ENCODE measurements at places on chromosomes 3 and 15. TPM values are rescaled to one million over a fixed set of nuclear protein-coding genes. Genes with fewer than 3 reads are reported as not detected.

Gene SLC22A13
- total RNA-seq, result not detected

Gene ISY1
- total RNA-seq, result 21.1 TPM

Gene ITGA11
- 4.3 TPM for total RNA-seq

Gene IGF2BP2
- 6.3 TPM for total RNA-seq

Gene VGLL4
- total RNA-seq, result 26.4 TPM

Gene TGM4
- not detected for total RNA-seq

Gene CPEB1
- 13.2 TPM for total RNA-seq

Gene GRM7
- total RNA-seq, result not detected

Gene SH2D7
- total RNA-seq, result not detected

Gene TMEM108
- total RNA-seq, result 0.71 TPM

Gene CLN6
- 10.4 TPM for total RNA-seq

Gene VPS18
- total RNA-seq, result 19.6 TPM

Gene SERPINI2
- total RNA-seq, result not detected

GRCh38 chr15:34266751-34267150 is 41.9 kb downstream of the EMC4 start:
- no peak for DNase-seq

DNA sequence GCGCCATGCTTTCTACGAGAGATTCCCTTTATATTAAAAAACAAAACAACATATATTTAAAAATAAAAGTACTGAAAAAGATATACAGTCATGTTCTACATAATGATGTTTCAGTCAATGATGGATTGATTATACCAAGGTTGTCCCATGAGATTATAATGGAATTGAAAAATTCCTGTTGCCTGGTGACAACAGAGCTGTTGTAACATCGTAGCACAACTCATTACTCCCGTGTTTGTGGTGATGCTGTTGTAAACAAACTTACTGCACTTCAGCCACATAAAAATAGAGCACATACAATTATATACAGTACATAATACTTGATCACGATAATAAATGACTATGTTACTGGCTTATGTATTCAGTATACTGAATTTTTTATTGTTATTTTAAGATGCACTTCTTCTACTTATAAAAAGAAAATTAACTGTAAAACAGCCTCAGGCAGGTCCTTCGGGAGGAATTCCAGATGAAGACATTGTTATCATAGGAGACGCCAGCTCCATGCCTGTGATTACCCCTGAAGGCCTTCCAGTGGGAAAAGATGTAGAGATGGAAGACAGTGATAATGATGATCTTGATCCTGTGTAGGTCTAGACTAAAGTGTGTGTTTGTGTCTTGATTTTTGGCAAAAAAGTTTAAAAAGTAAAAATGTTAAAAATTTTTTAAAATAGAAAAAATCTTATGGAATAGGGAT is 11.7 kb downstream of the CCR1 start:
- DNase-seq, result no peak

GRCh38 chr3:27312044-27312668 is 57.0 kb downstream of the NEK10 start:
- DNase-seq, result no peak

DNA sequence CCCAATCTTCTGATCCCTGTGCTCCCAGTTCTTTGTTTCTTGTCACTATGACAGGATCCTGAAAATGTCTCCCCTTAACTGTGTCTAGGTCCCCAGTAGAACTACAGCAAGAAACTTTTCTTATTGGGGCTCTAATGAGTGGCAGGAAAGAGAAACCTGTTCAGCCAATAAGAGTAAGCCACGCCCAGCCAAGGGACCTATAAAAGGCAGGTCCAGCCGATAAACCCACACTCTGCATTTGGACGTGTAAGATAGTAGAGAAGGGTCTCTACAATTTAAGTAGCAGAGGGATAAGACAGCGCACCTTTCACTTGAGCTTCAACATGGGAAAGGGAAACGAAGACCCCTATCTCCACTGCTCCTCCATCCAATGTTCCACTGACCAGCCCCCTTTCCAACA is 149.9 kb downstream of the LMLN start:
- no peak for DNase-seq

GRCh38 chr3:125280668-125281361 is 68.3 kb upstream of the SLC12A8 start:
- no peak for DNase-seq

GRCh38 chr3:97409612-97410011 is 354.9 kb upstream of the ARL6 start:
- DNase-seq, result no peak

DNA sequence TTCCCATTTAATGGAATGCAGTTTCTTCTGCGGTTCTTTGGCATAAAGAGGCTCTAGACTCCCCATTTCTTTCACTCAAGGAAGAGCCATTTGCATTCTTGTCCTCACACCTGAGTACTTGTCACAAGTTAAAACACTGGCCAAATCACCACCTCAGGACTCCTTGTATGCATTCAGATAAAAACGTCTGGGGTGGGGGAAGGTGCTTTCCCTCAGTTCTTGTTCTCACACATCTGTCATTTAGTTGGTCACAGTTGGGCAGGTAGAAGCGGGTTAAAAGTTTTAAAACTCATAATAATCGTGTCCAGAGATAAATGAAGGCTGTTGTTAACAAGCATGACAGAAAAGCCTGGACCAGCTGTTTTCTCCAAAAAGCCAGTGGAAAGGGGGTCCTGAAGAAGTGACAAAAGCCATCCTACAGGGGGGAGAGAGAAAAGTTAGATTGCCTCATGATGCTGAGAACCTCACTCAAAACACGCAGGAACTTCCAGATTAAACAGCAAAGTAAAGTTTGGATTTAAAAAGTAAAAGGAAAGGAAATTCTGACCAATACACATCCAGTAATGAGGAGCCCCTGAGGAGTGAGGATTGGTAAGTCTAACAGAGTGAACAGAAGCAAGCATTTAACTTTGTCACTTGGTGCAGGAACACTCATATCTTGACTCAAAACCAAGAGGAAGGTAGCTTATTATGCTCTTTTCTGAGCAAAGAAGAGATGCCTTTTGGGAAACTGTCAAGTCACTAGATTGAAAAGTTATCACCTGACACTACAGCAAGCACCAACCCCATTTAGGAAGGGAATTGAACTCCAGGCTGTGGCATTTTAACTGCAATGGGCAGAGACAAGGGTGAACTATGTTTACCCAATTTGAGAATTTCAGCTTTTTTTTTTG is 2.8 kb downstream of the BCL2L10 start:
- no peak for DNase-seq

GRCh38 chr3:100833483-100833882 is 124.2 kb downstream of the TFG start:
- no peak for DNase-seq

- no peak for DNase-seq
These were observed 5.6 kb upstream of the AEN start for GRCh38 chr15:88615303-88616107.

DNA sequence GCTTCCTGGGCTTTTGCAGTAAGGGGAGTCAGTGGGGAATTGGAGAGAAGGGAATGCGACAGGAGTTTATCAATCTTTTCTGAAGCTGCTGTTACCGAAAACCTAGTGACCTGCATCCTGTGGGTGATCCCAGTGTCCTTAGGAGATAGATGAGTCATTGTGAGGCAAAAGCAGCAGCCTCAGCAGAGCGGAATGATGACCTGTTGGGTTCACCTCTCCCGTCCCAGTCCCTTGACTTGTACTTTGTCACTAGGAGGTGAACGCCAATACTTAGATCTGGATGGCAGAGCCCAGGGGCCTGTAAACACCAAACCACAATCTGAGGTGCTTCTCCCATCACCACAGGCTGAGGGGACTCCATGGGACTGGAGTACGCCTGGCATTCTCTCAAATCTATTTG is 17.9 kb downstream of the CDAN1 start:
- DNase-seq, result no peak

DNA sequence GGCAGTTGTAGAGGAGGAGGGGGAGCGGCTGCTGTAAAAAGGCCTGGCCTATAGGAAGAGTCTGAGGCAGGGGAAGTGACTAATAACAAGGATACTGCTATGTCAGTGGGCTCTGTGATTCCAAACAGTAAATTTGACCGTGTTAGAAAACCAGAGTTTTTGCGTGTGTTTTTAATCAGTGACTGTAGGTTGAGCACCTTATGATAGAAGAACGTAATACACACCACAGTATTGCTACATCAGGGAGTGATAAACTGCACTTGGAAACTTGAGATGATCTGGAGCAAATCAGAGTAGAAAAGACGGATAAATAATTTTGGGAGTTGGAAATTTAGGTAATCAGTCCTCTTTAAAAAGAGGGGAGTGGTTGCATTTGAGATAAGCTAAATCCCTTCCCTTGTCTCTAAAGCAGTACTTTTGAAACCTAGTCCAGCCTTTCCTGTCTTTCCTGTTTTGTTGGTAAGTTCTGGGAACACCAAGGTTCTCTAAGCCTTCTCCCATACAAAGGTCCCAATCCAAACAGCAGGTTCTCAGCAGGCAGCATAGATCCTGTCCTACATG is 130.5 kb upstream of the NR2E3 start:
- no peak for DNase-seq

DNA sequence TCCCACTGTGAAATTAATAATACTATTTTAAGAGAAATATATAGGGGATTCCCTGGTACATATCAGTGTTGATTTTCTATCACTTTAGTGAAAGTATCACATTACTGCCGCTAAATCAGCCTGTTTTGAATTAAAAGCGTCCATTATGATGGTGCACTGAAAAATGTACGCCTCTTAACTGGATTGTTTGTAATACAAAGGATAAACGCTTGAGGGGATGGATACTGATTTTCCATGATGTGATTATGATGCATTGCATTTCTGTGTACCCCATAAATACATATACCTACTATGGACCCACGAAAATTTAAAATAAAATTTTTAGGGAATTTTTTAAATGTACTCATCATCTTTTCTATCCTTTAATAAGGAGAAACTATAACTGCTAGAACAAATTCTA is 478.6 kb downstream of the MAGI1 start:
- no peak for DNase-seq

DNA sequence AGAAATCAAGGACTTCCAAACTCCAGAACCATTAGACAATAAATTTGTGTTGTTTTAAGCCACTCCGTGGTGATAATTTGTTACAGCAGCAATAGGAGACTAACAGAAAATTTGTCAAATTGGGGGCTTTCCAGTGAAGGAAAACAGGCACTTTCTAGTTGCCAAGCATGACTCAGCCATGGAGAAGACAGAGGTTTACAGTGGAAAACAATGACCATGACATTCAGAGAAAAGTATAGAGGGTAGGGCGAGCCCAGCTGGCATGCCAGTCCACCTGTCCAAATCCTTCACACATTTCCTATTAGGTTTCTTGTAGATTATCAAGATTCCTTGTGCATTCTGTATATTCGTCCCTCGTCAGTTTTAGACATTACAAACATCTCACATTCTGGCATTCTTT is 24.9 kb downstream of the SLCO2A1 start:
- no peak for DNase-seq

DNA sequence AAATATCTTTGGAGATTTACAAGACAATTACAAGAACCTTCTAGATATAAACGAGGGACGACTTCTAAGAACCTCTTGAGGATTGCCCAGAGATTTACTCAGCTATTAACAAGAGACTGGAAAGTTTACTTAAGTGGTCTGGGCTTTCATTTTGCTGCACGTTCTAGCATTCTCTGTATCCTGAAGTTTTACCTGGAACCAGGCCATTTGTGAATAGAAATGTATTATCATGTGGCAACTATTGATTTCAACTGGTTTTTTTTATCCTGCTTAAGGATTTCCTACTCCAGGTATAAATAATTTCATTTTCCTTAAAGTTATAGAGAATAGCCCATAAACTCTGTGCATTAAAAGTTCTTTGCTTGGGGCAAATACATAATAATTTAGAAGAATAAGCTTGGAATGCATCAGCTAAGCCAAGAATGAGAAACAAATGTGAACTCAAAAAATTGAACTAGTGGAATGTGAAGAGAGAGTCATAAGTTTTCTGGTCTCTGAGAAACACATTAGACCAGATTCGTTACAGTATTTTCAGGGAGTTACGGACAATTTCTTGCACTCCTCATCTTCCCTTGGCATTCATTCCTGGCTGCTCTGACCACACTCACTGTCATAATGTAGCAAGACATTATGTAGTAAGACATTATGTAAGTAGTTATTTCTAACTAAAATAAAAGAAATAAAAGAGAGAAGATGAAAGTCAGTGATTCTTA is 1.3 kb downstream of the AQP9 start:
- DNase-seq, result no peak

DNA sequence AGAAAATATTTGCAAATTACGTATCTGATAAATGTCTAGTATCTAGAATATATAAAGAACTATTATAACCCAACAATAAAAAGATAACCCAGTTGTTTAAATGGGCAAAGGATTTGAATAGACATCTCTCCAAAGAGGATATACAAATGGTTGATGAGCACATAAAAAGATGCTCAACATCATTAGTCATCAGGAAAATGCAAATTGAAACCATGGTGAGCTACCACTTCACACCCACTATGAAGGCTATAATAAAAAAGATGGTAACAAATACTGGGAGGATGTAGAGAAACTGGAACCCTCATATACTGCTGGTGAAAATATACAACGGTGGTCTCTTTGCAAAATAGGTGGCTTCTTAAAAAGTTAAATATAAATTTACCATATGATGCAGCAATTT is 28.0 kb downstream of the RAD51 start:
- no peak for DNase-seq

DNA sequence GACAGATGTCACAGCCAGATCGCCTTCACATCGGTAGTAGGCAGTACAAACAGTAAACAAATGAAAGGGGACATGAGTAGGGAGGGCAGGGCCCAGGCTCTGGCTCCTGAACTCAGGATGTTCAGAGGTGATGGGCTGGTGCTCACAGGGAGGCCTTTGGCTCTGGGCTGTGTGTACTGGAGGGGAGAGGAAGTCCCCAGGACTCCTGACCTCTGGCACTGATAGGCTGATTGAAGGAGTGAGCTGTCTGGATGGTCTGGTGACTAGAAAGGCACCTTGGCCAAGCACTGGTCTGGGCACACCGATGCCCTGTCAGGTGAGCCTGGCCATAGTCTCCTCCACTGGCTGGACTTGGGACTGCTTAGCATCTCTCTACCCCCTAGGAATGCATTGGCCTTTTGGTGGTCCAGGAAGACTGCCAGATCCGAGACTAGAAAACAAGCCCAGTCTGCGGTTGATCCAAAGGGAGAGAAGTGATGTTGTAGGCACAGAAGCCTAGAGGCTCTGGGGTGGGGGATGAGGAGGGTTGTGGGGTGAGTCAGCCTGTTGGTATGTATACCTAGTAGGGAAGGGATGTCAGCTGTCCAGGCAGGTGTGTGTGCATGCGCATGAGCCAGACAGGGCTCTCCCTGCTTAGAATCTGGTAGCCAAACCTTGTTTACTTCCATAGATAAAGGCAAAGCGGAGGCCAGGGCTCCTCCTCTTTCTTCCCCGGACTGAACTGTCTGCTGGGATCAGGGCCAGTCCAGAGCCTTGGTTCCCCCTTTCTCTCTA is 1.9 kb downstream of the SPINT1 start:
- no peak for DNase-seq

DNA sequence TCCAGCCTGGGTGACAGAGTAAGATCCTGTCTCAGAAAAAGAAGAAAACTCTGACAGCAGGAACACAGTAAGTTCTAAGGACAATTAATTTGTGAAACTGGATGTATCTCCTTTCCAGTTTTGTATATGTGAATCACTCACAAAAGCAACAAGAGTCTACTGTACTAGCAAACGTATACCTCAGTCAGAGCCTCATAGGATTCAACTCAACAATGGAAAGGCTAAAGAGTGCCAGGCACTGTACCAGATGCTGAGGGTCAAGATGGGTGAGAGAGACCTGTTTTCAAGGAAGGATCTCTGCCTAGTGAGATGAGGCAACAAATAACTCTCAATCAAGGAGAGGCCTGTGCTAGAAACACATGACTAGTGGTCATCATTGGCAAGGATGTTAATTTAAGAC is 14.9 kb downstream of the TBL1XR1 start:
- no peak for DNase-seq

All from sigmoid colon (tissue), 7 donors.